ENCODE measurements at places on chromosomes 7 and 10.

- DNase-seq, result no peak
These were observed 16.2 kb upstream of the TES start for GRCh38 chr7:116194115-116194514.

DNA sequence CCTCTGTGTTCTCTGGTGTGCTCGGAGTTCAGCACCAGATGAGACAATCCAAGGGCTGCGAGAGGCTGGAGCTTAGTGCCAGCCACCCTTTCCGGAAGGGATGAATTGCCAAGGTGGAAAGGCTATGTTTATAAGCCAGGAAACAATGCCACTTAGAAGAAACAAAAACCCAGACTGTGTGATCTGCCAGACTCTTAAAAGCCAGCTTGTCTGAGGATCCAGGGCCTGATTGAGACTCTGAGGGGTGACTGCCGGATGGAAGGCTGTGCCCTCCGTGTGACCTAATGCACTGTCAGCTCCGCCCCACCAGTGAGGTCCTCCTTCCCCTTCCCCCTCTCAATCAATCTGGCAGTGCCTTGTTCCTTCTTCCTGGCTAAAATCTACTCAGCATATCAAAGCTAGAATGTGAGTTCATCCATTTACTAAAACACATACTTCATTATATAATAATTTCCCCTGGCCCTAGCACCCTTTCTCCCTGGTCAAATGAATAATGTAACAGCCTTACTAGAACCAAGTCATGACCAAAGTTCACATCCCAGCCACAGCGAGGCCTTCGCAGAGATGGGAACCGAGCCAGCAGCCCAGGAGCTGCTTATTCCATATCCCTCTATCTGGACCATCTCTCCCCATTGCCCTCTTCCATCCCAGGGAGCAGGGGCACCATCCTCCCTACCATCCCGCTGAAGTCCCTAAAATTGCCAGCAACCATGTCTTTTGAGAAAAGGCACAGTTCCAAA lies 25.5 kb downstream of the FAM107B start:
- no peak for DNase-seq

- no peak for DNase-seq
These were observed 105.8 kb downstream of the GNAI1 start for GRCh38 chr7:80240265-80241025.

GRCh38 chr7:112828696-112829095 lies 38.5 kb upstream of the TMEM168 start:
- DNase-seq, result no peak

DNA sequence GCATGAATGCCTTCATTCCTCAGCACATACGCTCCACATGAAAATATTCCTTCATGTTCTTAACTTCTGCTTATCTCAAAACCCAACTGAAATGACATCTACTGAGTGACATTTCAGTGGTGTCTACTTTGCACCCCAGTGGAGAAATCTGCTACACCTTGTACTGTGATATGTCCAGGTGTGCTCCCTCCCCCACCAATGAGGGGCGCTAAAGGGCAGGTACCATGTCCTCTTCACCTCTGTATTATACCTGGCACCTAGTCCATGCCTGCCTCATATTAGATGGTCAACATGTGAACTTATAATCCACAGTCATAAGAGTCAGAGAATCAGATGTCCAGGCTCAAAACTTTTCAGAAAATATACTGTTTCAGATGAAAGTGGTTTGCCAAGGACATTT lies 2.1 kb downstream of the PAXIP1 start:
- no peak for DNase-seq

GRCh38 chr10:127964621-127965020 lies 57.7 kb downstream of the PTPRE start:
- DNase-seq, result no peak

- no peak for DNase-seq
These were observed 21.2 kb downstream of the FIGNL1 start for GRCh38 chr7:50428911-50429310.

GRCh38 chr10:120962756-120963593 lies 111.8 kb downstream of the WDR11 start:
- DNase-seq, result no peak

GRCh38 chr7:137587326-137587725 lies 243.8 kb upstream of the PTN start:
- no peak for DNase-seq

GRCh38 chr7:15209429-15209828 lies 306.9 kb upstream of the DGKB start:
- no peak for DNase-seq

DNA sequence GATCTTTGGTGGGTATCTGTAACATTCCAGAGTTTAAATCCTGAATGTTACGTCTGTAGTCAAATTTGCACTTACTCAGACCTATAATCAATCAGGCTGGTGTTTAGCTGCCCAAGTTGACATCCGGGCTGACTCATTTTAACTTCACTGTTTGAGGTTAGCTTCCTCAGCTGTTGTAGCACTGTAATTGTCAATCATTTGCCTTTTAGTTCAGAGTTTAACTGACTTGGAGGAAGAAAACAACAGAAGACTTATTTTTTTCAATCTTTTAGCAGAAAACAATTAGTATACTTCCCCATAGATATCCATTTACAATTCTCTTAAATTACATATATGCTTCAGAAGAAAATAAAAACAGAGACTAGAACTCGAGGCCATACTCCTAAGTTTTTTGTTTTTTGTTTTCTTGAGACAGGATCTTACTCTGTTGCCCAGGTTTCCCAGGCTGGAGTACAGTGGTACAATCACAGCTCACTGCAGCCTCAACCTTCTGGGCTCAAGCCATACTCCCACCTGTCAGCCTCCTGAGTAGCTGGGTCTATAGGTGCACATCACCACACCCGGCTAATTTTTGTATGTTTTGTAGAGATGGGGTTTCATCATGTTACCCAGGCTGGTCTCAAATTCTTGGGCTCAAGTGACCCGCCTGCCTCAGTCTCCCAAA lies 38.5 kb upstream of the LRRC17 start:
- no peak for DNase-seq

- DNase-seq, result no peak
These were observed 46.7 kb downstream of the PALS2 start for GRCh38 chr7:24619978-24620377.

GRCh38 chr7:151235091-151235787 lies 3.0 kb downstream of the CHPF2 start:
- DNase-seq, result no peak

GRCh38 chr7:117110480-117111315 lies 157.4 kb downstream of the ST7 start:
- peak; percentile 32 for DNase-seq

DNA sequence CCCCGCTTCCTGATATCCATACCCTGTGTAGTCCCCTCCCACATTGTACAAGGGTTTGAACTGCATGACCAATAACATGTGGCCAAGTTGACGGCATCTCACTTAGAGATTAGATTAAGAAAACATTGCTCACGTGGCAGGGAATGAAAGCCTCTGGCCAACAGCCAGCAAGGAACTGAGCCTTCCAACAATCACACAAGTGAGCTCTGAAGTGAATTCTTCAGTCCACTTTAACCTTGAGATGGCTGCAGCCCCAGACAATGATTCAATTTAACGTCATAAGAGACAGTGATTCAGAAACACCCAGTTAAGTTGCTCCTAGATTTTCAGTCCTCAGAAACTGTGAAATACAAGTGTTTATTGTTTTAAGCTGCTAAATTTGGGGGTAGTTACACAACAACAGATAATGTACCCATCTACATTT lies 165.9 kb upstream of the PLXNA4 start:
- DNase-seq, result no peak

- DNase-seq, result no peak
These were observed 102.0 kb downstream of the GRK5 start for GRCh38 chr10:119309423-119309770.

DNA sequence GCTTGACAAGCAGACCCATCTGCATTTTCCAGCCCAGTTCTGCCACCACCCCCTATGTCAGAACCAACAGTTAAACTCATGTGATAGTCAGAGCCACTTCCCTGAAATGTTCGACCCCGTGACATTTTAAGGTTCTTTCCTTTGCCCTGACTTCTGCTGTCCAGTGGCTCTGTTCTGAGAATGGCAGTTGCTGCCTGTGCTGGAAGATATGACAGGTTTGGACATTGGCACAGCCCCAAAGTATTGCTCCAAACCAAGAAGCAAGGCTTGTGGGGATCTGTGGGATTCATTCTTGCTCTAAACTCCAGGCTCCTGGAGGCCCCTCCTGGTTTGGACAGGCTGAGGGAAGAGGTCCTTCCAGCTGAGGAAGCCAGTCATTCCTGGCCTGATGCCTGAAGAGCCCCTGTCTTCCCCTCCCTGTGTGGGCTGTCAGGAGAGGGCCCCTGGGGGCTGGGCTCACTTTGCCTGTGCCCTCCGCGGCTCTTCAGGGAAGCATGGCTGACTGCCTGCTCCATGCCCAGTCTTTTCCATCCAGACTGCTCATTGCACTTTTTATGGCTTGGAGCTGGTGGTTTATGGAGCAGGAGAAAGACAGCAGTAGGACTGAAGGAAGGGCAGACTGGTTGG lies 138.0 kb downstream of the CDH23 start:
- no peak for DNase-seq

DNA sequence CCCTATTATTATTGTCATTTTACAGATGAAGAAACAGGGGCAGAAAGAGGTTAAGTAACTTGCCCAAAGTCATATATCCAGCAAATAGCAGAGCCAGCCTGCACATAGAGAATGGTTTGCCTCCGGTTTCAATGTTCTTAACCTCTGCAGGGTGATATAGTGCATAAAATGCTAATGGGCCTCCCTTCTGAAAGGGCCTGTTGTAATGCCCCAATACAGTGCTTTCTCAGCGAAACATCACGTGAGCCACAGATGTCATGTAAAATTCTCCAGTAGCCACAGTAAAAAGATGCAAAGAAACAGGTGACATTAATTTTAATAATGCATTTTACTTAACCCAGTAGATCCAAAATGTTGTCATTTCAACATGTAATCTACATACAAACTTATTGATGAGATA lies 38.1 kb downstream of the LRGUK start:
- DNase-seq, result no peak

DNA sequence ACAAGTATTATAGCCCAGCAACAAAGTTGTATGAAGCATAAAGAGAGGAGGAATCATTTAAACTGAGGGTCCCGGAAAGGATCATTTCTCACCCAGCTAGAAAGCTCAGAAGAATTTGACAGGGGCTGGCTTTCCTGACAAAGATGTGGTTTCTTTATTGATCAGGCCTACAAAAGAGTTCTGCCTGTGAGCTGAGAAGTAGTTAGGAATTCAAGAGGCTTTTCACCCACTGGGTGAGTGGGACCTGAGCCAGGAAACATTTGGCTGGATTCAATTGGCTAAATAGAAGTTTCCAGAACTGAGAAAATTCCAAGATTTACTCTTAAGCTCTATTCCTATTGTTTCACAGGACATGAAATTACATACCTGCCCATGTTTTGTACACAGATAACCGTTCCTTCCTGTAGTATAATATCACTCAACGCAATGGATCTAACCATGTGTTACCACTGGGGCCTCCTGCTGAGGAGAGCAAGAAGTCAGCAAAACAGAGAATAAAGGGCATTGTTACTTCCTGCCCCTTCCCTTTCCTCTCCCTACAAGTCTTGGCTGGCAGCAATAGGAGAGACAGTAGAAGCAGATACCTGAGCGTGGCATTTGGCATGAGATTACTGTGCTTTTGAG lies 53.9 kb upstream of the PAPSS2 start:
- DNase-seq, result no peak

GRCh38 chr7:92156990-92157389 lies 22.0 kb downstream of the LRRD1 start:
- DNase-seq, result no peak

GRCh38 chr10:97534746-97535367 lies 36.1 kb downstream of the UBTD1 start:
- peak; percentile 26 for DNase-seq

GRCh38 chr7:132395361-132395760 lies 180.9 kb downstream of the PLXNA4 start:
- DNase-seq, result no peak

DNA sequence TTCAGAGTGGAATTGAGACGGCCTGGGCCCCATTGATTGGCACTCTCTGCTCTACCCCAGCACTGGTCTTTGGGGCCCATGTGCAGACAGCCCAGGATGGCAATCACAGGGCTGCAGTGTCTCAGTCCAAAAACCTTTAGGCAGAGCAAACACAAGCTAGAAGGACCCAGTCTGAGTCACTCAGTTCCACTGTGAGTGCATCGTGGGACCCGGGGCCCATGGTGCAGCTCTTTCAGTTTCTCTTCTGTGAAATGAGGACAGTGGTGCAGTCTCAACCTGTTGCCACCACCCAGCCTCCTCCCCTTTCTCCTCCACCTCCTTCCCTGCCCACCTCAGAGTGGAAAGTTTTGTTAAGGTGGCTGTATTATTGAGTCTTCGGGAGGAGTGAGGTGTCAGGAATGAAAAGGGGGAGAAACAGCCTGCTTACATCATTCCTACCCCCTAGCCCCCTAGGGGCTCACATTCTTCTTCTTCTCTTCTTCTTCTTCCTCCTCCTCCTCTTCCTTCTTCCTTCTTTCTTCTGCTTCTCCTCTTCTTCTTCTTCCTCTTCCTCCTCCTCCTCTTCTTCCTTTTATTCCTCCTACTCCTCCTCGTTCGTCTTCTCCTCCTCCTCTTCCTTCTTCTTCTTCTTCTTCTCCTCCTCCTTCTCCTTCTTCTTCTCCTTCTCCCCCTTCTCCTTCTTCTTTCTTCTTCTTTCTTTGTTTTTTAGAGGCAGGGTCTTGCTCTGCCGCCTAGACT lies 19.5 kb upstream of the CARD11 start:
- peak; percentile 73 for DNase-seq

DNA sequence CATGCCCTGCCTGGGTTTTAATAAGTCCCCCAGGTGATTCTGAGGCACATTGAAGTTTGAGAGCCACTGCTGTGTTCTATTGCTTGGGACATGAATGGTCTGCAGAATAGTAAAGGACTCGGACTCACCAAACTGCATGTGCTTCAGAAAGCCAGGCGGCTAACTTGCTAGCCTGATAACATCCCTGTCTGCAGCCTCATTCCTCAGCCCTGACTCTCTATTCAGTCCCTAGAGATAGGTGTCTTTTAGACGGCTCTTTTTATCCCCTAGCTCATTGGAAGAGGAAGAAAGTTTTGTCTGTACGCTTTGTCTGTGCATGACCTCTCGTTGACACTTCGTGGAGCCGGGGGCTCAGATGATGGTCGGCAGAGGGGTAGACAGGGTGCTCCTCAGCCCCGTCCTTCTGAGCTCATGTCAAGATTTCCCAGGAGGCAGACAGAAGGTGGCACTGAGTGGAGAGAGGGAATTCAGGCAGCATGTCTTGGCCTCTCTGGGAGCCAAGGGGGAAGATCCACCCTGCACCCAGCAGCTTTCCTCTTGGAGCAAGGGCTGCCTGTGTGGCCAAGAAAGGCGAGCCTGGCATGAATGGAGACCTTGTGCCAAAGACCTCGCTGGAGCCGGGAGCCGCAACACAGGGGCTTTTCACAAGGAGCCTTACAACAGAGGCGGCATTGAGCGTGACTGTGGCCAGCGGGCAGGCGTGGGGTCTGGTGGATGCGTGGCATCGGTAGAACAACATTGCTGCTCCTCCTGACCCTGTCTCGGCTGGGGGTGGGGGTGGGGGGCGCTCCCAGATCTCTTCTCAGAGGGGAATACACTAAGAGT lies 51.1 kb upstream of the PODXL start:
- no peak for DNase-seq

- DNase-seq, result no peak
These were observed 233.8 kb upstream of the LYZL1 start for GRCh38 chr10:29055101-29055500.

- no peak for DNase-seq
These were observed 663.2 kb upstream of the ANKRD30A start for GRCh38 chr10:36462194-36462593.

Data from stimulated activated CD4-positive, alpha-beta T cell treated with anti-CD3 and anti-CD28 coated beads, Interleukin-12 subunit alpha, Interleukin-12 subunit beta, amount 100 ng/mL, for 48 hours (primary cell).